NCI-H1048 (cell line): ENCODE measurements at places on chromosomes 7 and 10.

- no peak for DNase-seq
Measured at GRCh38 chr10:44863344-44864047, 47.6 kb upstream of the TMEM72 start.

DNA sequence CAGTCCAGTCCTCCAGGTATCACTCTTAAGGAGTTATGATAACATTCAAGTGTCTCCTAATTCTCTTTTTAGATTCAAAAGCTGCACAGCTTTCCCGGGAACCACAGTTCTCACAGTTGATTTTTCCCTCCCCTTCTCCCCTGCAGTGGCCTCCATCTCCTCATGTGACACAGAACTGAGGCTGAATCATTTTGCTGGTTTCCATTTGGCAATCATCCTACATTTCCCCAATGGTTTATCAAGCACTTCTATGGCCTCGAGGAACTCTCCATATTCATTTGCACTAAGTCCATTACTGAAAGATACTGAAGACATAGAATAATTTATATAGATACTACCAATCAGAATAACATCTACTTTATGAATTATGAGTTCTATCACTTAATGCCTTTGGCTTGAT, 484.9 kb downstream of the GPAM start:
- no peak for DNase-seq

DNA sequence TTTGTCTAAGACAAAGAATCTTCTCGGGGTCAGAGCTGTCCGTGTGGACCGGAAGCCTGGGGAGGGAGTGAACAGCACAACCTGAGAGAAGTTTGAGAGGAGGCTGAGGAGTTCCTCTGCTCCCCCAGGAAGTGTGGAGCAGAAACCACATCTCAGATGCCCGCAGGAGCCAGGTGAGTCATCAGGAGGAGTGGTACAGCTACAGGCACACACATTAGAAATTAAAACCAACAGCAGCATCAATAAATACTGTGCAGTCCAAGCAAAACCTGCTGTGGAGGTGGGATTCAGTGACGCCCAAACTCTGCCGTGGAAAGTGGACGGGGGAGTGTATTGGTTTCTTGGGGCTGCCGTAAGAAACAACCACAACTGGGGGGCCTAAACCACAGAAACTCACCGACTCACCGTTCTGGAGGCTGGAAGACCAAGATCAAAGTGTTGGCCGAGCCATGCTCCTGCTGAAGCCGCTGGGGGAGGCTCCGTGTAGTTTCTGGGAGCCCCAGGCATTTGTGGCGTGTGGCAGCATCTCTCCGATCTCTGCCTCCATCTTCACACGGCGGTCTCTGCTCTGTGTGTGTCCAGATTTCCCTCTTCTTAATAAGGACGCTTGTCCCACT, 31.2 kb upstream of the GARS1 start:
- no peak for DNase-seq

- DNase-seq = no peak
Measured at GRCh38 chr7:132609906-132610520, 33.7 kb upstream of the PLXNA4 start.

GRCh38 chr7:47578579-47579270, 3.2 kb downstream of the TNS3 start:
- no peak for DNase-seq

DNA sequence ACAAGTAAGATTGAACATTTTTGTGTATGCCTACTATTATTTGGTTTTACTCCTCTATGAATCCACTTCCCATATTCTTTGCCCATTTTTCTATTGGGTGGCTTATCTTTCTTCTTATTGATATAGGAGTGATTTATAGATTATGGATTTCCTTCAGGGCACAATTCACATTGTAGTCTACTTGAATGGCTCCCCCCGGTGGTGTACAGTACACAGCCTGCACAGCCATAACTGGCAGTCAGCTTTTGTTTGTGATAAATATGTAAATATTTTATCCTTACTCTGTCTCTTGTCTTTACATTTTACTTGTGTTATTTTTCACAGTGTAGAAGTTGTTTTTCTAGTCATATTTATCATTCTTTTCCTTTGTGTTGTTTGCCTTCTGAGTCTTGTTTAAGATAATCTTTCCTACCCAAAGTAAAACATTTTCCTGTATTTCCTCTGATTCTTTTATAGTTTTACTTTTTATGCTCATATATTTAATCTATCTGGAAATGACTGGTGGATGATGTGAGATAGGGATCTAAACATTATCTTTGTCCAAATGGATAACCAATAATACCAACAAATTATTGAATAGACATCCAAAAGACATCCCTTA, 23.9 kb upstream of the CALD1 start:
- no peak for DNase-seq
